ENCODE measurements at places on chromosomes 2 and 18.
A peak's percentile ranks its signal among the peaks of the same experiment; 100 is the strongest.

DNA sequence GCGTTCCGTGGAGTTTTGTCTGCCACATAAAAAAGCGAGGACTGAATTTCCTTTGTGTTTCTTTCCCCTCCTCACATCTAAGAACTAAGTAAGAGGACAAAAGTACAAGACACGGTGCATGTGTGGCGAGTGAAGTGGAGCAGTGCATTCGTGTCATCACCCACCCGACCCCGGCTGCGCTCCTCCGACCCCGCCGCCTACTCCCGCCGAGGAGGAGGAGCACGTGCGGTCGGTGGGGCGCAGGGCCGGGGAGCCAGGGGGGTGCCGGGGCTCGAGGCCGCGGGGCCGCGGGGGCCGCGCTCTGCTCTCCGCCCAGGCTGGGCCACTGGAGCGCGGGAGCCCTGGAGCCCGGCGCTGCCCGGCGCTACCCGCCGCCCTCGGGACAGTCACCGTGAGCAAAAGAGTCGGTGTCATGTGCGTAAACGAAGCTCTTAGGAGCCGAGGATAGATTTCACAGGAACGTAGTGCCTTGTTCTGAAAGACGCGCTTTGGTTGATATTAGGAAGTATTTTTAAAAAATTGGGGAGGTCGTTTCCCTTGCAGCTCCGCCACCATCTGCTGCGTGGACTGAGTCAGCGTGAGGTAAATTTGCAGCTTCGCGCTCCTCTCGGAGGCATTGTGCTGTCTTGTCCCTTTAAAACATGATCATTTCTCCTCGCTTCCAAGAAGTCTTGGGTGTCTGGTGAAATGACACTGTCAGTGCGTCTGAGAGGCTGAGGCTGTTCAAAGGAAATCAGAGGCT is 11.0 kb downstream of the TBR1 start:
- DNase-seq: no peak

GRCh38 chr18:46591783-46592391 is 65.1 kb downstream of the LOXHD1 start:
- no peak for DNase-seq

DNA sequence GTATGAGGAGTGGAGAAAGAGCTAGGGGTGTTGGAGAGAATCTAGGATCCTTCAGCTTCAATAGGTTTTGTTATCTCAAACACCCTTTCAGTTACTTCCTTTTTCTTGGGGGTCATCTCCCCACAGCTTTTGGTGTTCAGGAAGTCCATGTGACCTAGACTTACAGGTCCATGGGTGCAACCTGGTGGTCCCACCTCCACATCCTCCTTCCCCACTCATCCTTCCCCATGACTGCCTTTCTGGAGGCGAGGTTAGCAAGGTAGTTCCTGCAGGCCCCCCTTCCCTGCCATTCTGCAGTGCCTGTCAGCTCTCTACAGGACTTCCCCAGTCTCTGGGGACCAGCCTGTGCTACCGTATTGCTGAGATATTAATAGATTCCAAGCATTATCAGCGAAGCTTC is 107.6 kb downstream of the TMEM17 start:
- DNase-seq: no peak

- DNase-seq: no peak
These were observed 5.1 kb downstream of the SMIM21 start for GRCh38 chr18:75422341-75422910.

- DNase-seq: peak; percentile 99
These were observed 35.2 kb downstream of the ZNF516 start for GRCh38 chr18:76459687-76460350.

GRCh38 chr2:67260343-67261277 is 136.5 kb upstream of the ETAA1 start:
- DNase-seq: peak; percentile 99

GRCh38 chr2:211709389-211709788 is 829.2 kb downstream of the ERBB4 start:
- no peak for DNase-seq

- DNase-seq: no peak
These were observed 21.9 kb downstream of the MC2R start for GRCh38 chr18:13893418-13893760.

DNA sequence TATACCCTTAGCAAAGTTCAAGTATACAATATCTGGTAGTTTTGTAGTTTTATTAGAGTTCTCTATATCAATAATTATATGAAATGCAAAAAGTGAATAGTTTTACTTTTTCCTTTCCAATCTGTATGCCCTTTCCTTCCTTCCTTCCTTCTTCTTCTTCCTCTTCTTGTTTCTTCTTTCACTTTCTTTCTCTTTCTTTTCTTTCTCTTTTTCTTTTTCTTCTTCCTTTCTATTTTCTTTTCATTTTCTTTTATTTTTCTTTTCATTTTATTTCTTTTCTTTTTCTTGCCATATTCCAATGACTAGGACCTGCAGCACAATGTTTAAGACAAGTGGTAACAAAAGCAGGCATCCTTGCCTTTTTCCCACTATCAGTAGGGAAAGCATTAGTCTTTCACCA is 59.8 kb downstream of the CCDC68 start:
- DNase-seq: no peak

DNA sequence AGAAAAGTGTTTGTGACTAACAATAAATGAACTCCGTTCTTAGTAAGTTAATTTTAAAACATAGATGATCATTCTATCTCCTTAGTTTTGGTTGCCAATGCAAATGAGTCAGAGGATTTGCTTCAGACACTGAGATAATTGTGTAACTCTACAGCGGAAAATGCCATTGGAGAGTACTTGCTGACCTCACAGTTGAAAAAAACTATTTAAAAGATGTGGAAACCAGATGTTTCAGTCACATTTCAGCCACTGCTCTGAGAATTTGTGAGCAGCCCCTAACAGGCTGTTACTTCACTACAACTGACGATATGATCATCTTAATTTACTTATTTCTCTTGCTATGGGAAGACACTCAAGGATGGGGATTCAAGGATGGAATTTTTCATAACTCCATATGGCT is at the start of gene TNFAIP6:
TNFAIP6 (plus strand) TSS at position 234 of the 400 bp plus-strand sequence; CDS start at position 309, 75 bp downstream.
- DNase-seq: peak; percentile 87

DNA sequence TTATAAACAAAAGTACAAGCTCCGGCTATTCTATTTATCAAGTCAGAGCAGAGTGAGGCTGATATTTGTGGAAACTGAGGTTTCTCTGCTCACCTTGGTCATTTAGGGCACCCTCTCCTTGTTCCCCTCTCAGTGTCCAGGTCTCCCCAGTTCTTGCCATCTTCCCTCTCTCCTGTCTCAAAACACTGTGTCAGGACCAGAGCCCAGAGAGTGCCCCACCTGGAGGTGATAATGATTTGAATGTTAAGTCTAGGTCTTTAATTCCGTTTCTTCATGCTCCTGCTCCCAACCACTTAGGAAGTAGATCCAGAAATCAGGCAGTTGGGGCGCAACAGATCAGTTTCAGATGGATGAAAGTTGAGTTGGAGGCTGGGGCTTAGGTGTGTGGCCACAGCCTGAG is 9.2 kb upstream of the ADCY3 start:
- DNase-seq: no peak

DNA sequence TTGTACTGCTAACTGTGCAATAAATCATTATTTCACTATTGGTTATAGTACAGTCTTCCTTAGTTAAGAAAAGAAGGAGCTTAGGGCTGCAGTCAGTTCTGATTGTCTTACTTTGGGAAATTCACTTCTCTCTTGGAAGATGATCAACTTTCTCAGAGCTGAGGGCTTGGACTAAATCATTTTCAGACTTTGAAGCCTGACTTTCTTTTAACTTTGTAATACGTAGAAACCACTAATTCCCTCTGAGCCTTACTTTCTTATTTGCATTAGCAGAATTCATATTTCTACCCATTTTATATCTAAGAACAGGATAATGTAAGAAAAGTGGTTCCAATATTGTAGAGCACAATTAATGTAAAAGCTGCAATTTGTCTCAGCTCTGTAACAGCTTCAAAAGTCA is 386.4 kb downstream of the TRIB2 start:
- DNase-seq: no peak

DNA sequence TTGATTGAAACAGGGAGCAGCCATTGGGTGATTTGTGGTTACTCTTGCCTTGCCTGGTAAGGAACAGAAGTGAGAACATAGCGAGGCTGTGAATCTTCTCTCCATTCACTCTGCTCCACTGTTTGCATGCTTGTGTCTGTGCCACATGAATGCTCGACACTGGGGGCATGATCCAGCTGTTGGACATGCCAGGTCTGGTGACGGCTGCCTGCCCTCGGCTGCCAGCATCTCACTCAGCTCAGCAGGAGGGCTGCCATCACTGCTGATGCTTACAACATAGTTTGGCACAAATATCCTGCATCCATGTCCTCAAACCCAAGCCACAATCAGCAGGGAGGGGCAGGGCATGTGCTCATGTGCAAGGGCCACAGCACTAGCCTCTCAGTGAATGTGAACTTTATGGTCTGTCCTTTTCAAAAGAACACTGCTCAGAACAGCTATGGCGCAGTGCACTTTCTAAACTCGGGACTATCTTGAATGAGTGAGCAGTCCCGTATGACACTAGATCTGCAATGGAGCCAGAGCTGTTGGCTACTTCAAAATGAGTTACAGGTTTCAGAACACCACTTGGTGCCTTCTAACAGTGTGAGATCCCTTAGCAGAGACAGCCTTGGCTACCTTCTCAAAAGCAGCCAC is 126.3 kb downstream of the NRP2 start:
- DNase-seq: no peak

GRCh38 chr2:11177871-11178690 is 22.8 kb downstream of the SLC66A3 start:
- DNase-seq: no peak

GRCh38 chr18:37805773-37806404 is 240.3 kb upstream of the CELF4 start:
- DNase-seq: no peak

- DNase-seq: no peak
These were observed 10.7 kb downstream of the C2orf80 start for GRCh38 chr2:208179028-208179609.

- DNase-seq: no peak
These were observed 617.3 kb upstream of the REG3G start for GRCh38 chr2:78407960-78408794.

- no peak for DNase-seq
These were observed 6.3 kb downstream of the LIMS2 start for GRCh38 chr2:127669056-127669455.

- no peak for DNase-seq
These were observed 27.6 kb upstream of the SLC40A1 start for GRCh38 chr2:189608170-189608569.

DNA sequence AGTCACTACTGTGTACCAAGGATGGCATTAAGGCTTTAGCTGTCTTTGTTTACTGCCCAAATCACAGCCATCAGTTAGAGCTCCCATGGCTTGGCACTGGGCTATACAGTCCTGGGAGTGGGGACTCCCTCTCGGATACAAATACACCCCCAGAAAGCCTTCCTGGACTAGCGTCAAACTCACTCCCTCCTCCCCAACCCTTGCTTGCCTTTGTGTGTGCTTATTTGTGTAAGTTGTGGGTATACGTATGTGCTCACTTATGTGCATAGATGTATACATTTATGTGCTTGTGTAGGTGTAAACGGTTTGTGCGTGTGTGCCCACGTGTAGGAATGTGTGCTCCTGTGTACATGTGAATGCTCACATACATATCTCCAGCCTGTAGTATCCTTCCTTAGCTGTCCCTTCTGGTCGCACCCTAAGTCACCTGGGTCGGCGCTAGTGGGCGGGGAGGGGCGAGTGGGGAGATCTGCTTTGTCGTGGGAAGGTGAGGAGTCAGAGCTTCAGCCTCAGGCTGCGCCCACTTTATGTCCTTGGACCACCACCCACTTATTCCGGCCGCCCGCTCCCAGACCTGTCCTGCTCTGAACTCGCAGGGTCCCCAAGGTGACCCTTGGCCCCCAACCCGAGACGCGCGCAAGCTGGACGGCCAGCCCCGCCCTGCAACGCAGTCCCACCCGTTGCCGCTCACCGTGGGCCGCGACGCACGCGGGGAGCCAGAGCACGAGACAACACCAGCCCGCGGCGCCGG is 461 bp downstream of the PRADC1 start:
- DNase-seq: no peak

DNA sequence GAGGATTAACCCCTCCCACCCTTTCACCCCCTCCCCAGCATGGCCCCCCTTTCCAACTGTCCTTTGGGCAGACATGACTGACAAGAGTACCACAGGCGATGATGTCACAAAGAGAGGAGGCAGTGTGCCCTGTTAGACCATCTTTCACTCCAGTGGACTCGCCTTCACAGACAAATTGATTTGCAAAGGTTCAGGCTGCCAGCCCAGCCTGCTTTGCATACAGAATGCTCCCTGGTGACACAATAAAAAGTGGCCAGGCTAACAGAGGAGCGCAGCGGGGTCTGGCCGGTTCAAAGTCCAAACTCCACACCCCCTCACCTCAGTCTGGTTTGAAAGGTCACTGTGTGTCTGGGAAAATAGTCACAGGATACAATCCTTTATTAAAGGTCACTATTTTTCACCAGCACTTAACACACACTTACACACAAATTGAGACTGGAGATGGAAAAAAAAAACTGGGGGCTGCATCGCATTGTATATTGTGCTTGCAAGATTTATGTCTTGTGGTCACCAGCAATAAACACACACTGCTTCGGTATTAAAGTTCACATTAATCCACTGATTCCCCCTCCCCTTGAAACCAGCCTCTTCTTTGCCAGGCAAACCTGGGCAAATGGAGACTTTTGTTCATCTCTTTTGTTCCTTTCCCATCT is 236.9 kb downstream of the BCL11A start:
- no peak for DNase-seq

DNA sequence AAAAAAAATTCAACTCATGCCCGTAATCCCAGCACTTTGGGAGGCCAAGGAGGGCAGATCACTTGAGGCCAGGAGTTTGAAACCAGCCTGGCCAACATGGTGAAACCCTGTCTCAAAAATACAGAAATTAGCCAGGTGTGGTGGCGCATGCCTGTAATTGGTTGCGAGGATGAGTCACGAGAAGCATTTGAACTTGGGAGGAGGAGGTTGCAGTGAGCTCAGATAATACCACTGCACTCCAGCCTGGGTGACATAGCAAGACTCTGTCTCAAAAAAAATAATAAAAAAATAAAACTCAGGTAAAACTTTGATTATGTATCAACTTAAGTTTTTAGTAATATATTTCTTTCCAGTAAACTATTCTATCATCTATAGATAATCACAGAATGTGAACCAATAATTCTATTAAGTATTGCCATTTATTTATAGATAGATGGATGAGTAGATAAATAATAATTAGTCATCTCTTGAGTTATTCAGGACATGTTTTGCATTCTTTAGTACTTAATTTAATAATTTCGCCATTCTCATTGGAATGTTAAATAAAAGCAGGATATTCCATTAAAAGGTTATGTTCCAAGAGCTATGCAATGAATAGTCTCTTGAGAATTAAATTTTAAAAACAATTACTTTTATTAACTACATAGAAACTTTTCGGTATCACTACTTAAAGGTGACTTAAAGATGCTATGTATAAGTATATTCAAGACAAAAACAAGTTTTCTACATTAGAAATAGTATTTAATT is 48.7 kb downstream of the WDPCP start:
- no peak for DNase-seq

All from AG04449 (cell line).